ENCODE measurements at places on chromosomes 5 and 9.

DNA sequence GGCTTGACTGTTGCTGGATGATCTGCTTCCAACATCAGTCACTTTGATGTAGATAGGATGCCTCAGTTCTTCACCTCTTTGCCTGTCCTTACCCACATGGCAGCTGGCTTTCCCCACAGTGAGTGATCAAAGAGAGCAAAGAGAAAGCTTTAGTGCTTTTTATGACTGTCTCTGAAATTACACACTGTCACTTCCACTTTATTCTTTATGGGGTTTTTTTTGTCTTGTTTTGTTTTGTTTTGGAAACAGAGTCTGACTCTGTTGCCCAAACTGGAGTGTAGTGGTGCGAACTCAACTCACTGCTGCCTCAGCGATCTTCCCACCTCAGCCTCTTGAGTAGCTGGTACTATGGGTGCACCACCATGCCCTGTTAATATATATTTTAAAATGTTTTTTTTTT, 32.4 kb upstream of the C5orf24 start:
- DNase-seq, result no peak

- DNase-seq, result no peak
These were observed 216.2 kb upstream of the IER5L start for GRCh38 chr9:129394061-129394885.

GRCh38 chr5:80973027-80973426, 12.9 kb downstream of the RASGRF2 start:
- no peak for DNase-seq

GRCh38 chr5:40754381-40755092, 1.2 kb downstream of the TTC33 start:
- DNase-seq, result no peak

GRCh38 chr5:43123887-43124286, 3.2 kb downstream of the ZNF131 start:
- no peak for DNase-seq

DNA sequence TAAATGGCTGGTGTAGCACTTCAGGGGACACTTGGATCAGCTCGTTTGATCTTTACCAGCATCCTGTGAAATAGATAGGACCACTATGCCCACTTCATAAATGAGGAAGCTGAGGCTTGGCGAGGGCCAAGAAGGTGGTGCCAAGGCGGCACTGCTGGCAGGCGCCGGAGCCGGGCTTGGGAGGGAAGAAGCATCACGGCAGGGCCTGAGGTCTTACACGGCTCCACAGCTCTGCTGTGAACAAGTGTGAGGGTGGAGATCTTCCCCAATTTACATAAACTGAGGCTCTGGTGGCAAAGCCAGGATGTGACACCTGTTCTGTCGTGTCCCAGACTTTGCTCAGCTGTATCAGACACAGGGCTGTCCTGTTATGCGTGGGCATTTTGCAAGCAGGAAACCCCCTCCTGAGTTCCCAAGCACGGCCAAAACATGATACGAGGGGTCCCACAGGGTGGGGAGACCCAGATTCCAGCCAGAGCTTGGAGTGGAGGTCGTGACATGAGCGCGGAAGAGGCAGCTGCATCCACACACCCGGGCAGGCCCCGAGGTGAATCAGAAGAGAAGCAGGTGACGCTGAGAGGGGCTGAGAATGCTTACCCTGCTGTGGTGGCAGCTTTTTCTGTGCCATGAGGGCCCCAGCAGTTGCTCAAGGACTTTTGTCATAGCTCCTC, 117.5 kb upstream of the BOD1 start:
- peak; percentile 45 for DNase-seq

GRCh38 chr9:101172616-101173015, 144.1 kb downstream of the PLPPR1 start:
- no peak for DNase-seq

DNA sequence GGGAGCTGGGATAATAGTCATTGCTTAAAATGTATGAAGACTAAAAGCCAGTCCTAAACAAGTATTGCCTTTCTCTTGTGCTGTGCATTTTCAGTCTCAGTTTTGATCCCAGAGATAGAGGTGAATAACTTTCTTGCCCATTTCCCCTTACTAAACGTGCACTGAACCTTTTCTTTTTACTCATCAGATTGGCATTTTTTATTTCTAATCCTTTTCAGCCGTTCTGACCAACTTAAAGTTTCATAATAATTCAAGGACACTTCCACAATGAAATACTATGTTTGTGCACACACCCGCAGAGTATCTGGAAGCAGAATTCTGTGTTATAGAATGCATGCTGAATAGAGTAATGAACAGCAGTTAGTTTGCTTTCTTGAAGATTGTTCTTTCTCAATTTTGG, 343.6 kb downstream of the LRRC70 start:
- no peak for DNase-seq

DNA sequence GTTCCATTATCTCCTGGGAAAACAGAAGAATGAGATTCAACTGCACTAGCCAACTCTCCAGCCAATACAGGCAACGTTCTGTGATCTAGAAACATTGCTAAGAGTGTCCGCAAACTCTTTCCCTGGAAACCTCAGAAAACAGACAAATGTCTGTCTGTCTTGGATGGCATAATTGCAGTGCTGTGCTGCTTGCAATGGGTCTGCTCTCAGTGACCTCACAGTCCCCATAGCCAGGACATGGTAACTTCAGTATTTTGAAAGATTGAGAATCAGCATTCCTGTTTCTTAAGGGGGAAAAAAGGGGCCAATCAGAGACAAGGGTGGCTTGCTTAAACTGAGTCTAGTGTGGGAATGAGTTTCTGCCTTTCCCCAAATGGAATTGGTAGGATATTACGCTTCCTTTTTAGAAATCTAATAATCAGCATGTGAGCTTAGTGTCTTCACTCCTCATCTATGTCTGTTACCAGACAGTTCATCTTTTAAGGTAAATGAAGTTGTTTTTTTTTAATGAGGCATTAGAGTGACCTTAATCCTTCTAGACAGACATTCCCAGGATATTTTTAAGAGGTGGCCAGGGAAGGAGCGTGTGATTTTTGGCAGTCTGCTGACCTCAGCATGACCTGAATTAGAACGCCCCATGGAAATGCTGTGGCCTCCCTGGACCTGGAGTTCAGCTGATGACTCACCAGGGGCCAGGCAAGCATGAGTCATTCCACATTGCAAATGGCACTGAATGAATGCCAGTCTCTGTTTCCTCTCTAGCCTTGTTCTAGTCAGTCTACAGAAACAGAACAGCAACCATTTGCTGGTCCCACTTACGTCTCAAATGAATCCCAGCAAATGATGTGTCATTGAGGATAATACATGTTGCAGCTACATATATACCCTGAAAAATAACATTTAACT, 210.2 kb upstream of the ACTBL2 start:
- peak; percentile 20 for DNase-seq

DNA sequence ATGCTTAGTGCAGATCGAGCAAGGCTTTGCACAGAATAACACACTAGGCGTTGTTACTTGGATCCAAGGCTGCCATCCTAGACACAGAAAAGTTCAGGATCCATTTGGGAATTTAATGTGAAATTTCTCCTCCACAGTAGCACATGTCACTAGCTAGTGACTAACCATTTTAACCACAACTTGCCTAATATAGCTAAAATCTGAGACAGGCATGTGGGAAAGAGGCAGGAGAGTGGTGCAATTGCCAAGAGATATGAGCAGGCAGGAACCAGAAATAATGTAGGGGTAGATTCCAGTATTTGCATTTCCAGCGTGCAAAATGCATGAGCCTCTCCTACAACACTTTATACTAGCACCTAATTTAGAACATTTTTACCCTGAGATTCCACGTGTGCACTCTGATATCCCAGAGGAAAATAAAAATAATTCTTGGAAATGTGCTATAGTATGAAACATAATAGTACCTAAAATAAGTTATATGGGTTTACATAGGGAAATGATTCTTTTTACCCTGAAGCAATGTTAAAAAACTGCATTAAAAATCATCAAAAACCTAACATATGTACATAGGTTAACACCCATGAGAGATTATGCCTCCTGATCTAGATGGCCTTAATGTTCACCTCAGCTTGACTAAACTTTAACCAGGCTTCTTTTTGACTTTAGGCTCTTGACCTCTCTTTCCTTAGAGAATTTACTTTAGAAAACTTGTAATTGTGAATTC, 1230.6 kb upstream of the NUDT12 start:
- no peak for DNase-seq

DNA sequence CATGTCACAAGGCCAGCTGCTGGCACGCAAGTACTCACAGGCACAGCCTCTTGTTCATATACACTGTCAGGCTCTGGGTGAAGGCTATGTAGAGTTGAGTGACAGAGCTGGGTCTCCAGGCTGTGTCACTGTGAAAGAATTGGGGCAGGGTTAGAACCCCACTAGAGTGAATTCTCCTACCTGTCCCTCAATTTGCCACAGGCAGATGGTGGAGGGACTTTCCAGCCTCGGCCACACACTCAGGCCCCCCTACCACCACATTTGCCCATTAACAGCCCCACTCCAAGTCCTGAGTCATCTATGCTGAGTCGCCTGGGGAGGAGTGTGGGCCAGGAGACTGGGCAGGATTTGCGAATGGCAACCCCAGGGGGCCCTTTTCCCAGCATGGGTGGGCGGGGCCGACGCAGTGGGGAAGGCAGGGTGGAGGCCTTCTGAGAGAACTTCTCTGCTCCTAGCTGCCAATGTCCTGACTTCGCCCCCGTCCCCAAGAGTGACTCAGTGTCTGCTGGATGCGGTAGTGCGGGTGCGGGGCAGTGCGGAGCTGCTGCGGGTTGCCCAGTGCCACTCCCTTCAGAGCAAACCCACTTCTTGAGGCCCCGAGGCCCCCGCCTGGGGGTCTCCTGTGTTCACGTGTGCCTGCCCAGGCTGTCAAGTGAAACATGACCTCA, 50.3 kb upstream of the PSD2 start:
- no peak for DNase-seq

DNA sequence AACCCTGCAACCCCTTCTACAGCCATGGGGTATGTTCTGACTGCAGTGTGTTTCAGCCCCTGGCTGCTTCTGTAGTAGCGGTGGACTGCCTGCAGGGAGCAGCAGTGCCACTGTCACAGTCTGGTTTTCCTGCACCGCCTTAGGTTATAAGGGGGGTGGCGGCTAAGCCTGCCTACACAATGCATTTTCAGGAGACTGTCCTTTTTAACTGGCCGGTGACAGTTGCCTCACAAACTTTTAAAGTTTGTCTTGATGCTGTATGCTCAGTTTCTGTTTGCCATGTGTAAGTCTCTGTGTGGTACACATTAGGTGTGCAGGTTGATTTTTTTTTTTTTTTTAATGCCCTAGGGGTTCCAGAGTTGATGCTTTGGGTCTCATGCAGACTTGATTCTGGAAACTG, 53.0 kb downstream of the NUP214 start:
- DNase-seq, result peak; percentile 76

GRCh38 chr9:18141681-18142080, 332.3 kb upstream of the ADAMTSL1 start:
- DNase-seq, result no peak

- peak; percentile 19 for DNase-seq
These were observed 235.0 kb downstream of the GOLPH3 start for GRCh38 chr5:31939151-31939550.

- DNase-seq, result no peak
These were observed 191.6 kb downstream of the C9orf152 start for GRCh38 chr9:110016340-110016739.

GRCh38 chr9:130869250-130869649, 27.4 kb downstream of the QRFP start:
- no peak for DNase-seq

DNA sequence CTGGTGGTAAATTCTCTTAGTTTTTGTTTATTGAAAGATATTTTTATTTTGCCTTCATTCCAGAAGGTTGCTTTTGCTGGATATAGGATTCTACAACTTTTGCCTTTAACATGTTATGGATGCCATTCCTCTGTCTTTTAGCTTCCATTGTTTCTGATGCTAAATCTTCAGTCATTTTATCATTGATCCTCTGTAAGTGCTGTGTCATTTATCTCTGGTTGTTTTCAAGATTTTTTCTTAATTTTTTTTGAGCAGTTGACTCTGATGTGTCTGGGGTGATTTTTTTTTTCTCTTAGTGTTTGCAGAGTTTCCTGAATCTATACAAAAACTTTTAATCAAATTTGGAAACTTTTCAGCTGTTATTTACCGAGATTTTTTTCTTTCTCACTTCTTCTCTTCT, 6.4 kb downstream of the CARD6 start:
- no peak for DNase-seq

DNA sequence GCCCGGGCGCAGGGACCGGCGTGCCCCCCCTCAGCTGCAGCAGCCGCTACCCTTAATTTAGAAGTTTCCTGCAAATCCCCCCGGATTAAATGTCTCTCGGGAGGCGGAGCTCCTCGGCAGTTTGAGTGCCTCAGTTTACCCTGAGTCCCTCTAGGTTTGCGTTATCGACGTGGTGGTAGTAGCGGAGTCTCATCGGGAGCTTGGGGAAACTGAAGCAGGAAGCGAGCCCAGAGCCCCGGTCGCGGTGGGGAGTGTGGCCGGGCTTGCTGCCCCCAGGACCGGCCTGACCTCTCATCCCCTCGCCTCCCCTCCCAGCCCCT, 529 bp upstream of the TPM2 start:
- DNase-seq, result no peak

- no peak for DNase-seq
These were observed 2041.4 kb upstream of the CDH9 start for GRCh38 chr5:29079771-29080170.

DNA sequence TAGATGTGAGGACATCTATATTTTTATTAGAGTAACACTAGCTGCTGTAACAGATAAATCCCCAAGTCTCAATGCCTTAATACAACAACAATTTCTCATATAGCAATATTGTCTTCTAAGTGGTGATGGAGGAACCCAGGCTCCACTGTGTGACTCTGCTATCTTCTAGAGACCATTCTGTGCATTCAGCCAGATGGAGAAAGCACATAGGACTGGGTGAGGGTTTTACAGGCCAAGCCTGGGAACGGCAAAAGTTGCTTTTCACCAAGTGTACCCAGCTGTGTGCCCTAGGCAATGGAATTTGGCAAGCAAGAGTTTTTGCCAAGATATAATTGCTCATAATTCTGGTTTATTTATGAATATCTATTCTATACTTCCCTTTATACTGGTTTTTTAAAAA, 11.7 kb downstream of the RBM22 start:
- DNase-seq, result no peak

DNA sequence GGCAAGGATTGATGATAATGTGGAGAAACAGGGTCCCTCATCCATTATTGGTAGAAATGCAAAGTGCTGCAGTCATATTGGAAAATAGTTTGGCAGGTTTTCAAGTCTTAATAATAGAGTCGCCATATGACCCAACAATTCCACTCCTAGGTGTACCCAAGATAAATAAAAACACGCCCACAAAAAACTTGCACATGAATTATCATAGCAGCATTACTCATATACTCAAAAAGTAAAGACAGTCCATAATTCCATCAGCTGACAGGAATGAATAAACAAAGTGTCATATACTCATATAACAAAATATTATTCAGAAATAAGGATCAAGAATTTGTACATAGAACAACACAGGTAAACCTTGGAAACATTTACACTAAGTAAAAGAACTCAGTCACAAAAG, 242.9 kb upstream of the FTMT start:
- DNase-seq, result no peak

Measured in CD4-positive, alpha-beta T cell treated with Interleukin-15 for 1 hour (primary cell).